Stimulated activated memory B cell treated with anti-CD40 and anti-IgM and Interleukin-4, amounts not matched to agents 10 μg/mL and 1 μg/mL and 100 μg/mL, for 72 hours (primary cell): ENCODE measurements at places on chromosomes 5 and 9.

- peaks cover 49% of the 10 kb centered on the region for H3K27me3 ChIP-seq
- H3K27ac ChIP-seq: no peak overlapping the region
- no peaks in the 10 kb centered on the region for H3K36me3 ChIP-seq
- H3K4me1 ChIP-seq: no peaks in the 10 kb centered on the region
- ATAC-seq: no peak
These were observed 50.6 kb downstream of the PTPN3 start for GRCh38 chr9:109447329-109448076.

GRCh38 chr9:94144394-94144793 lies 60.1 kb downstream of the PTPDC1 start:
- peaks cover 16% of the 10 kb centered on the region for H3K4me1 ChIP-seq
- H3K27ac ChIP-seq: no peak overlapping the region
- H3K4me3 ChIP-seq: no peak overlapping the region
- H3K27me3 ChIP-seq: no peaks in the 10 kb centered on the region
- no peaks in the 10 kb centered on the region for H3K36me3 ChIP-seq

DNA sequence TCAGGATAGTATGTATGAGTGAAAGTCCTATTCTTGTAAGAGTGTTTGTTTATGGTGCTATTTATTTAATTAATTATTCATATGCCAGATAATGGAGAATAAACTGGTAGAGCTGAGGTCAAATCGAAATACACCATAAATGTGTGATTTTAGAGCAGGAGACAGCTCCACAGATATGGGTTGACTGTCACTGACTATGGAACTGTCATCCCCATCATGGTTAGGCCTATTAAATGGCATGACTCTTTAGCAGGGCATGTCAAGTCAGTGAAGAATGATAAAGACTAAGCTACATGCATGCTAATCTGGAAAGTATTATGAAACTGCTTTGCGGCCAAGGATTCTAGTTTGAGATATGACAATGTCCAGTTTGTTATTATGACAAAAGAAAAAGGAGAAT lies 658.6 kb downstream of the ISL1 start:
- H3K27me3 ChIP-seq: no peaks in the 10 kb centered on the region
- no peaks in the 10 kb centered on the region for H3K36me3 ChIP-seq
- H3K4me3 ChIP-seq: no peak overlapping the region
- no peak for ATAC-seq

GRCh38 chr9:34072868-34073590 lies 24.3 kb upstream of the UBAP2 start:
- no peak overlapping the region for H3K27ac ChIP-seq
- H3K4me1 ChIP-seq: no peaks in the 10 kb centered on the region
- no peak for ATAC-seq

DNA sequence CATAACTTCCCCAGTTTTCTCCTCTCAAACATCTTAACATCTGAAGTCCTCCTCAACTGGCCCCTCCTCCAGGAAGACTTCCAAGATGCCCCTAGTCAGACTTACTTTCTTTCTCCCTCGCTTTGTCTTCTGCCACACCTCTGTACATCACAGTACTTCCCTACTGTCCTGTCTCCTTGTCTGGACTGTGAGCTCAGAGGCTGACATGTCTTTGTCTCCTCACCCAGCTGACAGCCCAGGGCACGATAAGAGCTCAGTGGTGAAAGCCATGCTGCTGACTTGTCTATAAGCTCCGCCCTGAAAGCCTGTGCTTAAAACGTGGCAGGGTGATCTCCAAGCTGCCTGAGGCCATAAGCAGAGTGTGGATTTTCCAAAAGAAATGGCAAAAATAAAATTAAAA lies 33.0 kb upstream of the SLC25A51 start:
- no peak overlapping the region for H3K27ac ChIP-seq
- ATAC-seq: no peak

- no peak overlapping the region for H3K4me3 ChIP-seq
- no peaks in the 10 kb centered on the region for H3K36me3 ChIP-seq
- ATAC-seq: no peak
These were observed 67.3 kb downstream of the PDZD2 start for GRCh38 chr5:31706186-31706585.

DNA sequence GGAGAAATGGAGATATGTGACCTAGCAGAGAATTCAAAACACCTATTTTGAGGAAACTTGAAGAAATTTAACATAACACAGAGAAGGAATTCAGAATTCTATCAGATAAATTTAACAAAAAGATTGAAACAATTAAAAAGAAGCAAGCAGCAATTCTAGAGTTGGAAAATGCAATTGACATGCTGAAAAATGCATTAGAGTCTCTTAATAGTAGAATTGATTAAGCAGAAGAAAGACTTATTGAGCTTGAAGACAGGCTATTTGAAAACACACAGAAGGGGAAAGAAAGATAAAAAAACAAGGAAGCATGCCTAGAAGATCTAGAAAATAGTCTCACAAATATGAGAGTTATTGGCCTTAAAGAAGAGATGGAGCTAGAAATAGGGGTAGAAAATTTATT lies 87.8 kb upstream of the SLC1A1 start:
- no peak overlapping the region for H3K4me3 ChIP-seq
- H3K27ac ChIP-seq: no peak overlapping the region
- peaks cover 7% of the 10 kb centered on the region for H3K36me3 ChIP-seq
- H3K4me1 ChIP-seq: no peaks in the 10 kb centered on the region
- ATAC-seq: no peak
- H3K27me3 ChIP-seq: peaks cover 18% of the 10 kb centered on the region

DNA sequence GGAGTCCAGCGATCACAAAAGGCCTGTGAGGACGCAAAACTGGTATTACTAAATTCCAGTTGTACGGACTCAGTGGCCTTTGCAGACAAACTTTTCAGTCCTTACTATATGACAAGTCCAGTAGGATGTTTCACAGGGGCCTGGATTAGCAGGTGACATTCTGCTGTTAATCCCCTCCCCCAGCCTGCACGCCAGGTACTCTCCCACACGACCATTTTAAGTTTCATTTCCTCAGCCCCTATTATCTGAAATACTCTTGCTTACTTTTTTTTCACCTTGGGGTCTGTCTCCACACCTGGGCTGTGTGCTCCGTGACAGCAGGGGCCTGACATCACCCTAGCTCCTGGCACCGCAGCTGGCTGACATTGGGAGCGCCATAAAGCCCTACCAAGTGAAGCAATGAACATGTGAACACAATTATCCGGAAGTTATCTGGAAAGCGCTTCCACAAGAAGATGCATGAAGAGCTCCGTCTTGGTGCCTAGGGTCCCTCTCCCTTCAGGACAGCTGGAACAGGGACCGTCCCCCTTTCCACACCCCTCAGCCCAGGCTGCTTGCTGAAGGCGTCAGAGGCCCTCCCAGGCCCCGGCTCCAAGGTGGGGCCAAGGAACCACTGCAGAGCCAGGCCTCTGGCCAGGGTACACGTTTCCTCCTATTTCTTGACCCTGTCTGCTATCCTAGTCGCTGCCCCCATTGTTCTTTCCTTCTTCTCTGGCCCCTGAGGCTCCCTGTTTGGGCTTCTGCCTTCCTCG lies 39.7 kb upstream of the ZNF622 start:
- no peak overlapping the region for H3K4me3 ChIP-seq
- peaks cover 7% of the 10 kb centered on the region for H3K36me3 ChIP-seq
- no peak overlapping the region for H3K27ac ChIP-seq
- peak; percentile 36 for ATAC-seq
- peaks cover 11% of the 10 kb centered on the region for H3K4me1 ChIP-seq

- no peak for ATAC-seq
- peaks cover 76% of the 10 kb centered on the region for H3K27me3 ChIP-seq
- H3K4me3 ChIP-seq: peak overlapping the region; percentile 19
- H3K4me1 ChIP-seq: peaks cover 36% of the 10 kb centered on the region
These were observed 2.0 kb upstream of the ZNF462 start for GRCh38 chr9:106860721-106861639.

DNA sequence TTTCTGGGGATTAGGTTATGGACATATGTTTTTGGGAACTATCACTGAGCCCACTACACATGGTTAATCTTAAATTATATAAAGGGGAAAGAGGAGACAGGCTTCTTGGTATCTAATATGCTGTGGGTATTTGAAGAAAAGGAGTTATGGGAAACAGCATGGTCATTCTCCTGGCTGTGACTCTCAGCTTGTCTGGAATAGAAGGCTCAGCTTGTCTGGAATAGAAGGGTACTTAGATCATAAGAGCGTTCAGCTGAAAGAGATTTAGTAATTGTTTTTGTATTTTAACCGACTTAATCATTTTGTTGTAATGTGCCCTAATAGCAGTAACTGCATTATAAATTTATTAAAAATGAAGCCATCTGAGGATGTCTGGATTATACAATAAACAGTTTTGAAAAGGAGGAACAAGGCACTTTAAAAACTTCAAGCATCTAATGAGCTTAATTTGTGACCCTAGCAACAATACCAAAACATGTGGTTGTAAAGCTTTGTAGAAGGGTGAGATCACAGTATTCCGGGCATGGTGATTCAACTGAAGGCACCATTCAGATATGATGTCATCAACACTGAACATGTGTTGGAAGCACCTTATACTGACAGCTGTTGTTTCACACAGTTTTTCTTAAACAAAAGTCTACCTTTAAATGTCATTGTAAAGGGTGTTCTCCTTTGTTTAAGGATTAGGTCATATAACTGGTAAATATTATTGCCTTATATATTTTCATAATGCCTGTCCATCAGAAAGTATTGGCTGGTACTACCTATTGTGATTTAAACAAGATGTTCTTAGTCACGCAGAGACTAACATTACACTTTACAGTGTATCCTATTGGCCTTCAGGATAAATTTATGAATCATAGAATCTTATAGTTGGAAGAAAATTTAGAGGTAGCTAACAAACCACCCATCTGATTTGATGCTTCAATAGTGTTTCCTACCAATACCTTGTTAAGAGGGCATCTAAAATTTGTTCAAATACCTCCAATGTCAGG lies 2174.1 kb upstream of the WWC1 start:
- H3K27me3 ChIP-seq: no peaks in the 10 kb centered on the region
- no peak overlapping the region for H3K27ac ChIP-seq
- H3K36me3 ChIP-seq: no peaks in the 10 kb centered on the region

DNA sequence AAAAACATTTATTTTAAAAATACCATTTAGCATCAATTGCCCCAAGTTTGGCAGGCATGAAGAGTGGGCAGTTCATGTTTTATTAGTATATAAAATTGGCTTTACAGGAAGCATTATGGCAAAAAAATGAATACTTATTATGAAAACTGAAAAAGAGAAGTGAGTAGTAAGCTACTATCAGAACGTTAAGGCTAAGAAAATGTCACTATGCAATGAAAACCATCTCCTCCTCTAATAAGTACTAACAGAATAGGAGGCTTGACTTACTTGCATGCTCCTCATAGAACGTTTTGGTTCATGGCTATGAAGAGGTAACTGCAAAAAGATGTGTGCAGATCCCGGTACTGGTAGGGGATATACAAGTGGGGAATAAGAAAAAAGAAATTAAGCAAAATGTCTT lies 23.6 kb downstream of the TICAM2 start:
- H3K36me3 ChIP-seq: peaks cover 20% of the 10 kb centered on the region
- H3K27me3 ChIP-seq: no peaks in the 10 kb centered on the region
- ATAC-seq: peak; percentile 70
- H3K4me1 ChIP-seq: peaks cover 55% of the 10 kb centered on the region
- peak overlapping the region; percentile 57 for H3K27ac ChIP-seq

DNA sequence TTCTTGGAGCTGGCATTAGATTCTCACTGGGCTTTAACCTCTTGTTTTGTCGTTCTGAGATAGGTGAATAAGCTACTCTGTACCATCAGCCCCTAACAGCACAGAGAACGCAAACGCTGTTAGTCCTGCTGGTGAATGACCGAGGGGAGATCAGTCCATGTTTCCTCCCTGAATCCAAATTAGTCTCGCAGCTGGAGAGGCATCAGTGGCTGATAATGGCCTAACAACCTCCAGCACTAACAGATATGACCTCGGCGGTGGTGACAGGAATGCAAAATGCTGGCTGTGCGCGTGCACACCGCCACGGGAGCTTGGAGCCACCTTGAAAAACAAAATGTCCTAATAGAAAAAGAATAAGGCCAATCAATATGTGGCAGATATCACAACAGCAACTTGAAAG lies 77.6 kb upstream of the IRX1 start:
- no peaks in the 10 kb centered on the region for H3K36me3 ChIP-seq
- no peak for ATAC-seq
- no peaks in the 10 kb centered on the region for H3K4me1 ChIP-seq
- no peaks in the 10 kb centered on the region for H3K27me3 ChIP-seq
- no peak overlapping the region for H3K4me3 ChIP-seq

- no peak overlapping the region for H3K4me3 ChIP-seq
- H3K27ac ChIP-seq: no peak overlapping the region
- no peaks in the 10 kb centered on the region for H3K4me1 ChIP-seq
- no peaks in the 10 kb centered on the region for H3K36me3 ChIP-seq
These were observed 101.5 kb downstream of the LRRC70 start for GRCh38 chr5:62680121-62680520.

DNA sequence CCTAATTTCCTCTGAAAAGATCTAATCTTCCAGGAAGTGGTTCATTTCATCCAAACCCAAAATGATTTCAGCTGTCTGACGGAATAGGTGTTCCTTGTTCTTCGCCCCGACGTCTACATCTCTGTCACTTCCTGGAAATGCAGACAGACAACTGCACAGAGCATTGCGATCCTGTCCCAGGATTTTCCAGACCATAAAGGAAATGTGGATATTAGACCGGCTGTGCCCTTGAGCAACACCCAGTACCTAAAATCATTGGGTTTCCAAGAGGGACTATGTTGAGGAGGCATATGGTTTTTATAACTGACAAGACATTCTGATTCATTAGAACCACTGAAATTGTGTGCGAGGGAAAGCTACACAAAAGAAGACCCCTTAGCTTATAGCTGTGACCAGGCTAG lies 74.2 kb downstream of the MSX2 start:
- no peaks in the 10 kb centered on the region for H3K36me3 ChIP-seq
- no peak overlapping the region for H3K27ac ChIP-seq
- no peak for ATAC-seq
- peaks cover 27% of the 10 kb centered on the region for H3K27me3 ChIP-seq
- no peaks in the 10 kb centered on the region for H3K4me1 ChIP-seq

- peaks cover 61% of the 10 kb centered on the region for H3K4me1 ChIP-seq
- peaks cover 4% of the 10 kb centered on the region for H3K36me3 ChIP-seq
- no peak overlapping the region for H3K27ac ChIP-seq
- H3K4me3 ChIP-seq: no peak overlapping the region
- ATAC-seq: no peak
These were observed 404.8 kb downstream of the MAT2B start for GRCh38 chr5:163910226-163910625.

DNA sequence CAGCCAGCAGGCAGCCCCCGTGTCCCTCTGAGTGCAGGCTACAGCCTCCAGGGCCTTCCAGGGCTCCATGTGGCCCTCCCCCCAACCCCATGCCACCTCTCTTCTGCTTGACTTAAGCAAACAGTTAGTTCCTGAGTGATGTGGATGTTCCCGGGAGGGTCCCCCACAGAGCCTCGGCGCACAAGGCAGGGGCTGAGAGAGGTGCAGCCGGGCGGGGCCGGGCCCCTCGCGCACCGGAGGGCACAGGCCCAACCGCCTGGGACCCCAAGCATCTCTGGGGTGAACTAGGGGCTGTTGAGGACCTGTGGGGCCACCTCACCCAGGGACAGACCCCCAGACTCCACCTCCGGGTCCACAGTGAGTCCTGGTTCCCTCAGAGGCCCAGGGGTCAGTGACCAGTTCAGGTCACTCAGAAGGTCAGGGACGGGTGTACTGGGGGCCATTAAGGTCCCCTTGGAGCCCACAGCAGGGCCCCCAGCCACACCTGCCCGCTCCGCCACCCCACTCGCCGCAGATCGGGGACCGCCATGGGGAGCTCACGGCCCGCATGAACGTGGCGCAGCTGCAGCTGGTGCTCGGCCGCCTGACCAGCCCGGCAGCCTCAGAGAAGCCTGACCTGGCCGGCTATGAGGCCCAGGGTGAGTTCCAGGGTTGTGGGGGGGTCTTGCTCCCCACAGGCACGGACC lies 13.2 kb downstream of the GPSM1 start:
- no peak overlapping the region for H3K27ac ChIP-seq
- peaks cover 8% of the 10 kb centered on the region for H3K4me1 ChIP-seq
- H3K36me3 ChIP-seq: no peaks in the 10 kb centered on the region
- no peak overlapping the region for H3K4me3 ChIP-seq
- H3K27me3 ChIP-seq: peaks cover 10% of the 10 kb centered on the region
- ATAC-seq: no peak
